ENCODE measurements at places on chromosomes 2 and 18.

- DNase-seq, result peak; percentile 85
These were observed 404.3 kb downstream of the XIRP2 start for GRCh38 chr2:167292430-167293171.

- no peak for DNase-seq
These were observed 1517.5 kb upstream of the PIK3C3 start for GRCh38 chr18:40437517-40437916.

DNA sequence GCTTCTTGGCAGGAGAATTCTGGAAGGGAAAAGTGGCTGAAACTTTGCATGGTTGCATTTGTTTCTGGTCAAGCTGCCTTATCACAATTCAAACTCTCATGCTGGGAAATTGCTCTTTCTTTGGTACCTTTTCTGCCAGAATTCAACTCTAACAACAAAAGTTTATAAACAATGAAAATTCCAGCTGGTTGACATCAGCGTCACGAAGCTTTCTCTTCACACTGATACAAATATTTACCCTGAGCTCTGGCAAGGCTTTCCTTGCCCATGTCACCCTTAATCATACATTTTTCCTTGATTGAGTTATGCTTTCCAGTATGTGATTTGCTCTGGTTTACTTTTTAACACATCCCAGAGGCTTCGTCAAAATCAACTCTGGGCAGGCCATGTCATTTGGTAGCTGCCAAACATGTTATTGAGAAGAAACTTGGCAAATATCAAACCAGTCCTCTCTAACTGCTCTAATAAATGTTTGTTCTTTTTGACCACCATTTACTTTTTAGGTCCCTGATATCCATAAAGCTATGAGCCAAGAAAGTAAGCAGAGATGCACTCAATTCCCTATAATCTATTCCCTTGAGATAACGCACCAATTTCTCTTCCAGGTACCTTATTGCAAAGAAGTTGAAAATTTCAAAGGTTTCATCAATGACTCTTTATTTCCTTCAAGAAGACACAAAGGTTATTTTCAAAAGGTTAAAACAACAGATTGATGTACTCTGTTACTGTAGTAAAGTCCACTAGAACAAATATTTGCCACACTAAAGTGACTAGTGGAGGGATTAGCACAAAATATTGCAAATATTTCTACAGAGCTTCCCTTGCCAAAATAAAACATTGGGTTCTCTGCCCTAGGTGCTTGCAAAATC lies 1241.1 kb upstream of the ZEB2 start:
- no peak for DNase-seq

DNA sequence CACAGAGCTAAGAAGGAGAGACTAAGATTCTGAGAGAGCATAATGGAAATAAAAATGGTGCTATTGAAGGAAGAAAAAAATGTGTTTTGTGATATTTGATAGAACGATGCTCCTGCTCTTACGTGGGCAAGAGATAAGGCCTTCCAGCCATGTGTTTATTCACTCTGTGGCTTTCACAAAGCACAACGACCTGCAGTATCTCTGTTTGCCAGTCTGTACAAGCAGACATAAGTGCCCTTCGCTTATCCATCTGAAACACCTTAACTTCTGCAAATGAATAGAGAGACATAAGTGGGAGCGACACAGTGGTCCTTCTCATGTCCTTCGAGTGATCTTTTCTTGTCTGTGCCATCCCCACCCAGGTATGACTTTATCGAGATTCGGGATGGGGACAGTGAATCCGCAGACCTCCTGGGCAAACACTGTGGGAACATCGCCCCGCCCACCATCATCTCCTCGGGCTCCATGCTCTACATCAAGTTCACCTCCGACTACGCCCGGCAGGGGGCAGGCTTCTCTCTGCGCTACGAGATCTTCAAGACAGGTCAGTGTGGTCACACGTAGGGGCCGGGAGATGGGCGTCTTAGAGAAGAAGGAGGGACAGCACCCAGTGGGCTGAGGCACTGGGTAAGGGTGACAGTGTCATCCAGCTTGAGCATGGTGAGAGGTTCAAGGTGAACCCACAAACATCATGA lies 33.7 kb downstream of the NRP2 start:
- DNase-seq, result no peak

- DNase-seq, result no peak
These were observed 6.1 kb upstream of the PCBP1 start for GRCh38 chr2:70081221-70081620.

- no peak for DNase-seq
These were observed 42.2 kb downstream of the CYBRD1 start for GRCh38 chr2:171564463-171564862.

DNA sequence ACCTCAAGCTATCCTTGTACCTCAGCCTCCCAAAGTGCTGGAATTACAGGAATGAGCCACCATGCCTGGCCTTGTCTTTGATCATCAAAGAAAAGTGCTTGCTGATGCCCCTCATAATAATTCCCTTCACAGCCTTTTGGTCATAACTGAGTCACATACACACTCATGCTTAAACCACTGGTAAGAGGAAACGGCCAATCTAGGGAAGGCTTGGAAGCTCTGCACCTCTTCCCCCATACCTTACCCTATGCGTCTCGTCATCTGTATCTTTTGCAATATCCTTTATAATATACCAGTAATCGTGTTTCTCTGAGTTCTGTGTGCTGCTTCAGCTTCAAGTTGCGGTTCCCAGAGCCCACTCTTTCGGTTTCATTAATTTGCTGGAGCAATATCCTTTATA lies 4.8 kb upstream of the RNF138 start:
- DNase-seq, result no peak

GRCh38 chr2:172113617-172114016 lies 10.9 kb upstream of the DLX2 start:
- DNase-seq, result no peak

DNA sequence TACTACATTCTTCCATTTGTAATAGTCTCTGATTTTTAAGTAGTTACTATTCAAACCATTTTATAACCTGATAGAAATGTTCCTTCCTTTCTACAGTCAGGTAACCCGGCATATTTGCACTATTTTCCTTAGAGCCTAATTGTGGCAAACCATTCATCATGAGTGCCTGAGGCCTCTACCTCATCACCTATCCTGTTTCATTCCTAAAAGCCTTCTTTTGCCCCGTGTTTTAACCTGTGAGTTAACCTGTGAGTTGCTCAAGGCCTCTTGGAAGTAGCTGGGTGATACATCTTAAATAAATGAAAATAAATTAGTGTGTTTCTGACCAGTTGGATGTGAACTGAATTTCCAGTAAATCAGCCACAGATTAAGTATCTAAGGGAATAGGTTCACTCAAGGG lies 6.5 kb upstream of the KLHL29 start:
- no peak for DNase-seq

- no peak for DNase-seq
These were observed 1230.7 kb upstream of the ZEB2 start for GRCh38 chr2:145750612-145751011.

- DNase-seq, result no peak
These were observed 499.8 kb downstream of the PID1 start for GRCh38 chr2:228771315-228771714.

GRCh38 chr2:111620281-111620680 lies 263.7 kb downstream of the ANAPC1 start:
- no peak for DNase-seq

DNA sequence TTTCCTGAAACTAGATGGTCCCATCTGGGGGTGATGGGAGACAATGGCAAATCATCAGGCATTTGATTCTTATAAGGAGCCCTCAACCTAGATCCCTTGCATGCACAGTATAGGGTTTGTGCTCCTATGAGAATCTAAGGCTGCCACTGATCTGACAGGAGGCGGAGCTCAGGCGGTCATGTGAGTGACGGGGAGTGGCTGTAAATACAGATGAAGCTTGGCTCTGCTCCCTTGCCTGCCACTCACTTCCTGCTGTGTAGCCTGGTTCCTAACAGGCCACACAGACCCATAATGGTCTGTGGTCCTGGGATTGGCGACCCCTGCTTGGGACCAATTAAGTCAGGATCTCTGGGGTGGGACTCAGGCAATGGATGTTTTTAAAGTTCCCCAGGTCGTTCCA lies 293.4 kb downstream of the ZNF521 start:
- no peak for DNase-seq

DNA sequence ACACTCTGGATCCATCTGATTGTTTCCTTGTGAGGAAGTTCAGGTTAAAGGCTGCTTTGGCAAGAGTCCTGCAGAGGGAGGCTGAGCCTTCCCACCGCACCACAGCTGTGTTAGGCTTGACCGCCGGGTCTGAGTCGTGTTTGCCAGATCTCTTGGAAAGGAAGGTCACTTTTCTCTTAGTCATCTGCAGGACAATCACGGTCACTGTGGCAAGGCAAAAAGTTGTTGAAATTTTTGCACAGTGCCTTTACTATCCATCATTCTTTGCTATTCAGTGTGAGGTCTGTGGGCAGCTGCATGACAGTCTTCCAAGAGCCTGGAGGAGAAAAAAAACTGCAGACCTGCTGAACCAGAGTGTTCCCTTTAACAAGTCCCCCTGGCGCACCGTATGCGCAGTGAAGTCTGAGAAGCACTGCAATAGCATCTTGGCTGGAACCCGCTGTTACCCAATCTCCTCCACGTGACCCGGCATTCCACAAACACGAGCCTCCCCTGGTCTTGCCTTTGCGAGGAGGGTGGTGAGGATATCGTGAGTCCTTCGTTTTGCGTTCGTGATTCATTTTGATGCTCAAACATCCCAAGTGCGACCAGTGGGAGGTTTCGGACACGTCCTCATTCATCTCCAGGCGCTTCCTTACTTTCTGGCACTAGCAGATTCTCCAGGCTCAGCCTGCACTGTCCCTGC lies 23.0 kb downstream of the BIN1 start:
- DNase-seq, result no peak

DNA sequence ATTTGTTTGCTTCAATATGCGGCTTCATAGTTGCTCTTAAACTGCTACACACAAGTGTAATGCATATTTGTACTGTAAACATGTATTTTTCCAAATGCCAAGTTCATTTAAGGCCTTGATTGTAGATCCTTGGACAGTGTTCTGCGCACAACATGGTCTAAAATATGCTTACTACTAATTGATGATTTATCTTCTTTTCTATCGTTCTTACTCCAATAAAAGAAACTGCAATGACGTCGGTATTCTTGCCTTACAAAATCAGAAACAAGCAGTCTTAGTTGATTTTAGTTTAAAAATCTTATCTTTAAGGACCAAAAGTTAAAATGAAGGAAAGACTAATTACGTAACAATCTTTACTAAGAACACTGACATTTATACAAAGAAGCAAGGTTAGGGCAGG lies 224.3 kb upstream of the SMAD7 start:
- no peak for DNase-seq

GRCh38 chr2:224086226-224086914 lies 47.3 kb upstream of the SERPINE2 start:
- DNase-seq, result no peak

- no peak for DNase-seq
These were observed 86.2 kb downstream of the BCL2 start for GRCh38 chr18:63233334-63233733.

- DNase-seq, result no peak
These were observed 46.8 kb upstream of the NCK2 start for GRCh38 chr2:105697781-105698449.

- no peak for DNase-seq
These were observed 20.6 kb upstream of the GCC2 start for GRCh38 chr2:108428286-108429009.

DNA sequence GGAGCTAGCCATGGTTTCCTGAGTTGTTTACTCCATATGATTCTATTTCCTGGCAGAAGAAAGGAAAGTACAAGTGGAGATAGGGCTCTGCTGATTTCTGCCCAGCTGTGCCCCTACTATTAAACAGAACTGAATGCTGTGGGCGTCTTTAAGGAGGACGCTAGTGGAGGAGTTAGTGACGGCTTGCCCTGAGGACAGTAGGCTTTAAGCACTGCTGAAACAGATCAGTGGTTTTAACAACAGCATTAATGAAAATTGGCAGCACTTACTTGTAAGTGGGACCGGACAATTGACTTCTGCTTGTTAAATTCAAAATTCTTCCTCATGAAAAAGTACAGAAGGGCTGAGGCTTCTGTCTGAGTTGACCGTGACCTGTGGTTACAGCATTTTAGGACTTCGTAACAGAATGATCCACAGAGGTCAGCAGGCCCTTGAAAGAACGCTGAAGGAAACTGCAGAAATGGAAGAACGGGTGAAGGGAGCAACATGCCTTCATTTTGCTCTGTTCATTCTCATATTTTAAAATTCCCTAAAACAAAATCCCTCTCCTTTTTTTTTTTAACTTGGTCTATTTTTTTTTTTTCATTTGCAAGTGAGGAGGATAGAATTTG lies 80.6 kb upstream of the CCDC195 start:
- DNase-seq, result no peak

DNA sequence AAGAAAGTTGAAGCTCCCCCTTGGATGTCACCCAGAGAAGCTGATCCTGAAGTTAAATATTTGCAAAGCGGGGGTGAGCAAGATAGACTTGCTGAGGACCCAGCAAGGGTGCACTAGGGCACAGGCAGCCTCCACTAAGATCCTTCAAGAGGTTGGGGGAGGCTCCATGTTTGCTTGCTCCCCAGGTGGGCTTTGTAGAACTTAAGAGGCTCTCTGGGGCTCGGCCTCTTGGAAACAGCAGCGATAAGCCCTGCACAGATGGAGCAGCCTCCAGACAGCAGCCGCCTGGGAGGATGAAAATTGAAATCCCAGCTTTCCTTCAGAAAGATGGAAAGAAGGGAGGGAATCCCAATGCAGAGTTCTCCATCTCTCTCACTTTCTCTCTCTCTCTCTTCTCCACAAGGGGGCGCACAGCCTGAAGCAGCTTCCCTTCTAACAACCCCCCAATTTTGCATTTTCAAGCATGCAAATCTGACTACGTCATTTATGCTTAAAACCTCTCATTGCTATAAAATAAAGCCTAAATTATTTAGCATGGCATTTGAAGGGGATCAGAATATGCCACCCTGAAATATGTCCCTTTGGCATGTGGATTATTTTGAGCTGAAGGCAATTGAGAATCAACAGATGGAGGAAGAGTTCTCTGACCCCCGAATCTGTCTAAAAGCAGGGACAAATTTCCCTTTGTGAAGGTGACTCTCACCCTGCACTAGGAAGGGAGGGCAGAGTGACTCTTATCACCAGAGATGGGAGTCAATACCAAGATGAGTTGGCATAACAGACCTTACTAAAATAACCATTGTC lies 185.7 kb upstream of the KLHL29 start:
- DNase-seq, result no peak

- DNase-seq, result no peak
These were observed 1193.9 kb upstream of the CELF4 start for GRCh38 chr18:38759457-38759856.

GRCh38 chr2:109139865-109140396 lies 10.9 kb downstream of the SH3RF3 start:
- no peak for DNase-seq

DNA sequence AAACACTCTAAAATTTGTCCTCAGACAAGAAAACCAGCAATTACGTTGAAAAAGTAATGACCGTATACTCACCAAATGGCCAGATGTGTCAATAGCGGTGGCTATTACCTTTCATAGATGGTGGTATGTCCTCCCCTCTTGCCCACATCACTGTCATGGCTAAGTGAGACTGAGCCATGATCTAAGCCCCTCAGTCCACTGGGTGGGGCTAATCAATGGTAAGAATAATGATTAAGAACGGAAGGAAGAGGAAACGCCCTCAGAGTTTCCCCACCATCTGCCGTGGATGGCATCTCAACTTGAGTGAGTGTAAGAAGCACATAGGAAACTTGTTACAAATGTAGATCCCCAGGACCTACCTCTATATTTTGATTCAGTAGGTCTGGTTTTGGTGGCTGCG lies 65.8 kb upstream of the EFEMP1 start:
- no peak for DNase-seq

Measured in left renal cortex interstitium (tissue), 4 donors.